Fibroblast of the conjunctiva (primary cell): ENCODE measurements at places on chromosomes 12 and 14.
A peak's percentile ranks its signal among the peaks of the same experiment; 100 is the strongest.

DNA sequence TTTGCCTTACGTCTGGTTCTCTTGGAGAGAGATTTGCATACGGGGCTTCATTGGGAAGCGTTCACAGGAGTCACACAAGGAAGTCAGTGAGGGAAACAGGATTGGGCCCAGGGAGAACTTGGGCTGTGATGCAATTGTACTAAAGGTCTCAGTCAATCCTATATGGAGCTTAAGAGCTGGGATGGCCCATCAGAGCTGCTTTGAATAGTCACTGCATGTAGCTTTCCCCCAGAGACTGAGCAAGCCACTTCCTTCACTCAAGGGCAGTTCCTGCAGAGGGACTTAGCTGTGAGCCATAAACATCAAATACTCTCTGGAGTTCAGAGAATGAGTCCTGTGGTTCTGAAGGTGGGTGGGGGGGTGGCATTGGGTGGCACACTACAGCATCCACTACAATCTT is 605.4 kb downstream of the MED13L start:
- DNase-seq, result no peak

DNA sequence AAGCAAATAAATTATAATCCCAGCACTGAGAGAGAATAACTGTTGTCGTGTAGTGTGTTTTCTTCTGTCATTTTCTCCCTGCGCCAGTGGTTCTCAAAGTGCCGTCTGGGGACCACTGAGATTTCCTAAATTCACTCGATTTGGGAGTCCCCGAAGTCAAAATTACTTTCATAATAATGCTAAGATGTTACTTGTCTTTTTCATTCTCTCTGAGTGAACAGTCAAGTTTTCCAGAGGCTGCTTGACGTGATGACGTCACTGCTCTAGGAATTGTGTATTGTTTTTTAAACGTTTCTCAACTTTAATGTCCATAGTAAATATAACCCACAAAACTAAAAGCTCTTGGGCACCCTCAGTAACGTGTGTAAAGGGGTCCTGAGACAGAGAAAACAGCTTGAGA is 796 bp upstream of the POP5 start:
- no peak for DNase-seq

GRCh38 chr14:50871914-50872732 is at the start of gene ABHD12B:
Gene ABHD12B, plus strand, starts transcription at chr14:50872053. Its CDS starts 122 bp downstream, at chr14:50872175.
- DNase-seq, result no peak

DNA sequence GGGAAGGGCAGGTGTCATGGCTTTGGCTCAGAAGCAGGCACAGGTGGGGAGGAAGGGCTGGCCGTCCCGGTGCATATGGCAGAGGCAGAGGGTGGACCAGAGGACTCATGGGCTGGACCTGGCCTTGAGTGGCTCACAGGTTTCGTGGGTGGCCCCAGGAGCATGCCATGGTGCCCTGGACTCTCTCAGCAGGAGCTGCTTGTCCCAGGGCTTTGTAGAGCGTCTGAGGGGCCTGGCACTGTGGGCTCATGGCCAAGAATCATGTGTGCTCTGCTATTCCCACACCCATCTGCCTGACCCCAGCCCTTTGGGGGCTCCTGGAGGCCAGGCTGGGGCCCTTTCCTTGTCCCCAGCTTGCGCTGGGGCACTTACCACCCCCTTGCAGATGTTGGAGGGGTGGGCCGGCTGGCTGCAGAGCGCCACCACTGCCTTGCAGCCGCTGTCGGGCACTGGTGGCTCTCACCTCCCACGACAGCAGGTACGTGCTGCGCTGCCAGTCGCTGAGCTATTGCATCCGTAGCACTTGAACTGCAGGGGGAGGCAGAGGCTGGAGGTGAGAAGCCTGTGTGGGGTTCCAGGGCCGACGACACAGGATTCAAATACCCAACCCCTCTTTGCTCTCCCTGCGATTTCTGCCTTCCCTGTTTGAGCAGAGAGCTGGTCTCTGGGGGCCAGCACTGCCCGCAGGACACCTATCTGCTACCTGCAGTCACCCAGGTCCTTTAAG is 187.4 kb upstream of the PRMT8 start:
- DNase-seq, result no peak

DNA sequence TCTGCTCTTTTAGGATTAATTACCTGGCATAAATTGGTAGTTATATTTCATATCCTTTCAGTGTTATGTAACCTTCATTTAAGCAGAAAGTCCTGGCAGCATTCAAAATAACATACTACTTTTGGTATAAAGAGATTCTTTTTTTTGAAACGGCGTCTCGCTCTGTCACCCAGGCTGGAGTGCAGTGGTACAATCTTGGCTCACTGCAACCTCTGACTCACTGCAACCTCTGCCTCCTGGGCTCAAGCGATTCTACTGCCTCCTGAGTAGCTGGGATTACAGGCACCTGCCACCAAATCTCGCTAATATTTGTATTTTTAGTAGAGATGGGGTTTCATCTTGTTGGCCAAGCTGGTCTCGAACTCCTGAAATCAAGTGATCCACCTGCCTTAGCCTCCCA is 9.2 kb downstream of the KTN1 start:
- DNase-seq, result no peak

DNA sequence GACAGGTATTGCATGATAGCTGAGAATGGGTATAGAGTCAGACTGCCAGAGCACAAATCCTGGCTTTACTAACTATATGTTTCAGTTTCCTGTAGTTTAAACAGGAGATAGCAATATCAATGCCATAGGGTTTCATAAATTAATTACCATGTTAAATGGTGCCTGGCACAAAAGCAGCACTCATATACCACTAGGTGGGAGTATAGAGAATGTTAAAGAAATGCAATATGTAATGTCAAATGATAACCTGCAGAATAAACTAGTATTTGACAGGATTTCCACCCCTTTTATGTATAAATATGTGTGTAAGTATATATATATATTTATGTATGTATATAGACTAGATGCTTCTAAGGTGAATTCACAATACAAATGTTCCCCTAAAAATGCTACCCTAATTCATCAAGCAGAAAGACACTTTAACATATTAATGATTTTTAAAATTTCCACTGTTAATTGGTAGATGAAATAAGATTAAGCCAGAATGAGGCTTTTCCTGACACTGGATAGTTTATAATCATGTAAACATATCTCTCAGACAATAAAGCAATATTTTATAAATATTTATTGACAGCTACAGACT is 8.6 kb downstream of the WDR89 start:
- DNase-seq, result peak; percentile 16

- no peak for DNase-seq
Observed at GRCh38 chr12:64739778-64740177, 19.4 kb downstream of the GNS start.

GRCh38 chr14:36857136-36857535 is 195.5 kb downstream of the PAX9 start:
- DNase-seq, result no peak

DNA sequence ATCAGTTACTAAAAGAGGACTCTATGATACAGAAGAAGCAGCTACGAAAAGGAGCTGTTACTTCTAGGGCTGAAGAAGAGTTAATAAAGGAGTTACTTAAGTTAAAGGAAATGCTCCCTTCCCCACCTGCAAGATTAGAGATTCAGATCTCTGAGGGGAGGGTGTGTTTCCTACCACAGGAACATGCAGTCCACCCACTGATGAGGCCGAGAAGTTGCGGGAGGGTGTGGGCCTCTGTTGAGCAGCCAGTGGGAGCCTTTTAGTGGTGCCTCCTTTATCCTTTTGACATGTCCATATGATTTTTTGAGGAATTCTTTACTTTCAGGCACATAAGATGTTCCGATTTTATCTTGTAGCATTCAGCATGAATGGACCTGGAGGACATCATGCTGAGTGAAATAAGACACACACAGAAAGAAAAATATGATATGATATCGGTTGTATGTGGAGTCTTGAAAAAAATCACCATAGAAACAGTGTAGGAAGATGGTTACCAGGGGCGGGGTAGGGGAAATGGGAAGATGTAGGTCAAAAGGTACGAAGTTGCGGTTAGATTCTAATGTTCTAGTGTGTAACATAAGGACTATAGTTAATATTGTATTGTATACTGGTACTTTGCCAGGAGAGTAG is 4.4 kb upstream of the M6PR start:
- DNase-seq, result no peak

GRCh38 chr14:52227619-52228222 is 39.8 kb upstream of the PTGDR start:
- DNase-seq, result no peak

DNA sequence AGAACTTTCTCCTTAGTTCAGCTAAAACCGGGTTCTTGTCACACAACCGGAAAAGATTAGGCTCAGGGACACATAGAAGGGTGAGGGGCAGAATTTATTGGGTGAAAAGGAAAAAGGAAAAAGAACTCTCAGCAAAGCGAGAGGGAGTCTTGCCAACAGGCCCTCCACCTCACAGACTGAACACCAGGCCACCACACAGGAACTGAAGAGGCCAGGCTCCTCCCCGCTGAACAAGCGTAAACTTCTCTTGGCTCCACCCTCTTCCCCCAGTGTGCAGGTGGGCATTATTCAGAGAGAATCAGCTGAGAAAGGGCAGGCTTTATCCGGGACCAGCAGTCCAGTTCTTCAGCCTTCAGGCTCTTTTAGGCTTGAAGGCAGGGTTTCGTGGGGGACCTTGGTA is 125.6 kb upstream of the FGD4 start:
- DNase-seq, result no peak

- DNase-seq, result no peak
Observed at GRCh38 chr12:69464428-69464827, 5.8 kb upstream of the FRS2 start.

DNA sequence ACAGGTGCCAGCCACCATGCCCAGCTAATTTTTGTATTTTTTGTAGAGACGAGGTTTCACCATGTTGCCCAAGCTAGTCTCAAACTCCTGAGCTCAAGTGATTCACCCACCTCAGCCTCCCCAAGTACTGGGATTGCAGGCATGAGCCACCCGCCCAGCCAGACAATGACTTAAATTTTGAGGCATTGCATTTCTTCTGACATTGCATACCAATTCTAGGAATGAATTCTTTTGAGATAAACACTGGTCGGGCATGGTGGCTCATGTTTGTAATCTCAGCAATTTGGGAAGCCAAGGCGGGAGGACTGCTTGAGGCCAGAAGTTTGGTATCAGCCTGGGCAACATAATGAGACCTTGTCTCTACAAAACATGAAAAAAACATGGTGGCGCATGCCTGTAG is 2.5 kb upstream of the CELA1 start:
- no peak for DNase-seq

DNA sequence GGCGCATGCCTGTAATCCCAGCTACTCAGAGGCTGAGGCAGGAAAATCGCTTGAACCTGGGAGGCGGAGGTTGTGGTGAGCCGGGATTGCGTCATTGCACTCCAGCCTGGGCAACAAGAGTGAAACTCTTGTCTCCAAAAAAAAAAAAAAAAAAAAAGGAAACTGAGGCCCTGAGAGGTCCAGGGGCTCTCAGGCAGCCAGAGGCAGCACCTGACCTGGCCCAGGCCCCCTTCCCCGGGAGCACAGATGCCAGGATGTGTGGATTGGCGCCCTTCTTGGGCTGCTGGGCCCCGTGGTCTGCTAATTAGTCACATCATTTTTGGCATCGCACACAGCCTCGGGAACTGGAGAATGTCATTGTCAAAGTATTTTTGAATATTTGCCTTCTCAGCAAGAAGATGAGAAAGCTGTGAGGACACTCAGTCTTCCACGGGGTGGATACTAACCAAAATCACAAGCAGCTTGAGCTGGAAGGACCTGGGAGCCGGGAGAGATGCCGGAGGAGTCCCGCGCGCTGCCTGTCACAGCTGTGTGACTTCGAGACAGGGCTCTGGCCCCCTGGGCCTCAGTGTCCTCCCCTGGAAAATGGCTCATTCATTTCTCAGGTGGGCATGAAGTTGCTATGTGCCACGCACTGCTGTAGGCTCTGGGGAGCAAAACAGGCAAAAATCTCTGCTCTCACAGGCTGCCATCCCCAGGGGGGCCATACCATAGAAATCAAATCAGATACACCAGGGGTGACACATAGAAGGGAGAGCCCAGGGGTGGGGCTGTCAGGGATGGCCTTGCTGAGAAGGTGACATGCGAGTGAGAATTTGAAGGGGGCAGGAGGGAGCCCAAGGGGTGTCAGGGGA is 12.5 kb upstream of the RCOR1 start:
- no peak for DNase-seq

DNA sequence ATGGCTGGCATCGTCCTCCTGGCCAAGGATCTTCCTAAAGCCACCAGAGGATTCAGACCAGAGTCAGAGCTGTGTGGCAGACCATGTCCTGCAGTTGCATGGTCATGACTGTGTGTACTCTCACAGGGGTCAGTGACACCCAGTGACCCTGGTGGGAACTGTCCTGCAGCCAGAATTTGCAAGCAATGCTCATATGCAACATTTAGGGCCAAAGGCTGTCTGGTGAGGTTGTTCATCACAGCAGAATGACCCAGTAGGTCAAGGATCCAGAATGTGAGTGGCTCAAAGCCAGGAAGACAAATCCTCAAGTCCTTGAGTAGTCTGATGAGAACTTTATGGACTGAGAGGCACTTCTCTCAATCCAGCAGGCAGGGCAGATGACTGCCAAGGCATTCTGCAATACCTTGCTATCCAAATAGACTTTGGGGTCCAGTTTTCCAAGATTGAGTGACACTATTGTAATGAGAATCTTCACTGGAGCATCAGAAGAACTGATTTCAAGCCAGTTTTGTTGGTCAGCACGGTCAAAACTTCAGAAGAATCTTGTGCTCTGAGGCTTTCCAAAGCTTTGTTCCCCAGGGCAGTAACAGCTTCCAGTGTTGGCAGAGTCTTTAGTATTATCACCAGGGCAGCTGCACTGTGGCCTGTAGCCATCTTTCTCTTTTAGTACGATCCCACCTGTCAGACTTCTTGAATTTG is 122.0 kb downstream of the PTCSC3 start:
- DNase-seq, result no peak

DNA sequence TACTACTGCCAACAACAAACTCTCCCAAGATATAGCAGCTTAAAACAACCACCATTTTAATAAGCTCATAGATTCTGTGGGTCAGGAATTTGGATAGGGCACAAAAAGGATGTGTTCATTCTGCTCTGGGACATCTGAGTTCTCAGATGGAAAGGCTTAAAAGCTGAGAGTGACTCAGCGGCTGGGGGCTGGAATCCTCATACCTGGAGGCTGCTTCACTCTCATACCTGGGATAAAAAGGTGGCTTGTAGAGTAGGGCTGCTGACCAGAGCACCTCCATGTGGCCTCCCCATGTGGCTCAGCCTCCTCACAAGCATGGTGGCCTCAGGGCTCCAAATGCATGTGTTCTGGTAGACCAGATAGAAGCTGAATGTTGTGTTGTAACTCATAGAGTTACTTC is 20.2 kb upstream of the PELI2 start:
- no peak for DNase-seq

GRCh38 chr14:48568688-48569087 is 893.3 kb upstream of the MDGA2 start:
- no peak for DNase-seq

DNA sequence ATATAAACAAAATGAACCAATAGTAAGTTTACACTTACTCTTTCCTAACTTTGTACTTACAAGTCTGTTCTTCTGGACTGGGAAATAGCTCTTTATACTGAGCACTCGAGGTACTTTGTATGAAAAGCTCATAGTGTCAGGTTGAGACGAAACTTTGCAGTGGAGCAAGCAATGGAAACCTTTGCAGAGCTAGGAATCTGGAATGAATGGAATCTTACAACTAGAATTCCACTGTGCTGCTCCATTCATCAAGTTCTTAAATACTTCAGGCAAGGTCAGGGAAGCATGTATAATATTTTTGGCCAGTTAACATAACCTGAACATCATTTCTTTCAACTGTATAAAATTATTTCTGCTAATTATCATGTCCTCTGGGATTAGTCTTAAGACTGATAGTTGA is 1327.5 kb upstream of the FLRT2 start:
- no peak for DNase-seq

- no peak for DNase-seq
Observed at GRCh38 chr14:34785223-34786006, 71.0 kb upstream of the CFL2 start.

GRCh38 chr12:88248606-88249005 is 106.5 kb downstream of the TMTC3 start:
- DNase-seq, result no peak
